Muscle of back (tissue), 13 donors: ENCODE measurements at places on chromosomes 16 and 17. TPM values are rescaled to one million over a fixed set of nuclear protein-coding genes. Genes with fewer than 3 reads are reported as not detected.
A peak's percentile ranks its signal among the peaks of the same experiment; 100 is the strongest.

Gene KRTAP2-1
- polyA plus RNA-seq: not detected

DNA sequence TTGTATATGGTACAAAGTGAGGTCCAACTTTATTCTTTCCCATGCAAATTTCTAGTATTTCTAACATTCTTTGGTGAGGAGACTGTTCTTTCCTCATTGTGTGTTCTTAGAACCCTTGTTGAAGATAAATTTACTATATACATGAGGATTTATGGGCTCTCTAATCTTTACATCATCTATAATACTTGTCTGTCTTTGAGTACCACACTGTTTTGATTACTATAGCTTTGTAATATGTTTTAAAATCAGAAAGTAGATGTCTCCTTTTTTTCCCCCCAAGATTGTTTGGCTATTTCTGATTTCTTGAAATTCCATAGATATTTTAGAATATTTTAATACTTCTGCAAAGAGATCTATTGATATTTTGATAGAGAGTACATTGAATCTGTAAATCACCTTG, 23.7 kb downstream of the ZNF267 start:
- no peak for DNase-seq

Gene HBM
- 13.2 TPM for polyA plus RNA-seq

- DNase-seq: peak; percentile 94
Measured at GRCh38 chr16:67660564-67661028, at the start of gene PARD6A. Gene PARD6A, plus strand, starts transcription at chr16:67660960. Its CDS starts 79 bp downstream, at chr16:67661039.

Gene INCA1
- 3.0 TPM for polyA plus RNA-seq

Gene CYB5D1
- 8.3 TPM for polyA plus RNA-seq

DNA sequence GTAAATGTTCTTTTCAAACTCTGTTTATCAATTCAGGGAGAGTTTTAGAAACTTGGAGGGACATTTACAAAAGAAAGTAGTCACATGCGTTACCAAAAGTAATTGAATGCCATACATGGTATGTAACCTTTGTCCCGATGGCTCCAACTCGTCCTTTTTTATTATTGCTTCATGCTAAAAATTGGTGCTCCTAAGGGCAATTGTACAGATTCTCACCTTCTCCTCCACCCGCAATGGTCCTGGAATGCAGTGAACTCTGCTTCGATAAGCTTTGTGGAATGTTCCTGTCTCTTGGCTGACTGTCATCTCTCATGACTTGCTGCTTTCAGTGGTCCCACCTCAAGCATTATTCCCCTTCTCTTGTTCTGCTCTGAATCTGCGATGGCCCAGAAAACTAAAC, 20.9 kb downstream of the GNAO1 start:
- no peak for DNase-seq

Gene ALDOC
- 1.3 TPM for polyA plus RNA-seq

DNA sequence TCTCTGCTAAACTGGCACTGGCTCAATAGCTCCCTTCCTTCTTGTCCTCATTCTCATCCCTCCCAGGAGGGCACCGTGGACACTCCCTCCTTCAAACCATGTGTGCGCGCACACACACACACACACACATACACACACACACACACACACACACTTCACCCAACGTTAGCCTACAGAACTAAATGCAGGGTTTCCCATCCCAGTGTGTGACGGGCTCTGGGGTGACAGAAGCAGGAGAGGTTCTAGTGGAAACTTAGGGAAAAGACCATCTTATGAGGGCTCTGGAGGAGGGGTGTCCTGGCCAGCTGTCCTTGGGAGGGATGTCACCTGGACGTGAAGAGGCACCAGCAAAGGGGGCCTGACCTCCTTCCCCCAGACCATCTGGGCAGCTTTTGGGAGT, 19.7 kb downstream of the OSBPL7 start:
- DNase-seq: no peak

Gene CACNA1G
- polyA plus RNA-seq: 7.2 TPM

Gene WDR81
- 16.6 TPM for polyA plus RNA-seq

Gene UBALD1
- polyA plus RNA-seq: 22.3 TPM

- DNase-seq: no peak
Measured at GRCh38 chr17:39679521-39680192, 8.2 kb downstream of the PGAP3 start.

DNA sequence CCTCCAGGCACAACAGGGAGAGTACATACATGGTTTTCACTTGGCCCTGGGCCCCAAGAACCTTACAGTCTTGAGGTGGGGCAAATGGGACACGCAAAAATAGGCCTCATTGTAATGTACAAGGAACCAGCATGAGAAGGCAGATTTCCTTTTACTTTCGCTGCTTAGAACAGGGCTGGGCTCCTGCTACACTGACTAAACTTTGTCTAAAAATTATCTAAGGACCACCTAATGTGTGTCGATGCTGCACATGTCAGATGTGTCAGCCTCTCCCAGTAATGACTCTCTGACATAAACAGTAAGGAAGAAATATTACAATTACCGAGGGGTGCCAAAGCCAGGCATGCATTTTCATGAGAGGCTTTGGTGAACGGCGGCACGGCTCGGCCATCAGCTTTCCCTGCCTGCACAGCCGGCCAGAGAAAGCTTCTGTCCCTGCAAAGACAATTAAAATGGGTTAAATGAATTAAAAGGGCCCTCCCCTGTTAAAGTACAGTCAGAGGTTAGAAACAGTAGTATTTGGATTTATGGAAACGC, 224.2 kb upstream of the IRX3 start:
- DNase-seq: no peak

DNA sequence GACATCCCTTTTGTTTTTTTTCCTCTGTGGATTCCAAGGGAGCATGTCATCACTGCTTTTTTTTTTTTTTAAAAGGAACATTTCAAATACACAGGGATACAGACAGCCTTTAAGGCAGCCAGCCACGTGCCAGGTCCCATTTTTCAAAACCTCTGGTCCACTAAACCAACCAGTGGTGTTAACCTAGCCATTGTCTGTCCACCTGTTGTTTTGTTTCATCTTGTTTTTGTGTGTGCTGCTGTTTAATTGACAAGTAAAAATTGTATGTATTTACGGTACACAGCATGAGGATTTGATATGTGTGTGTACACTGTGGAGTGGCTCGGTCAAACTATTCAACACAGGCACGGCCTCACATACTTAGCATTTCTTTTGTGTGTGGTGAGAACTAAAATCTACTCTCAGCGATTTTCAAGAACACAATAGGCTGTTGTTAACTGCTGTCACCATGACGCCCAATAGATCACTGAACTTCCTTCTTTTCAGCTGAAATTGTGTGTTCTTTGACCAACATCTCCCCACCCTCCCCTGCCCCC, 19.2 kb downstream of the TMEM114 start:
- no peak for DNase-seq

Gene AGRP
- not detected for polyA plus RNA-seq

GRCh38 chr17:17043461-17044271, 1.4 kb downstream of the MPRIP start:
- no peak for DNase-seq

Gene EME1
- 5.6 TPM for polyA plus RNA-seq

DNA sequence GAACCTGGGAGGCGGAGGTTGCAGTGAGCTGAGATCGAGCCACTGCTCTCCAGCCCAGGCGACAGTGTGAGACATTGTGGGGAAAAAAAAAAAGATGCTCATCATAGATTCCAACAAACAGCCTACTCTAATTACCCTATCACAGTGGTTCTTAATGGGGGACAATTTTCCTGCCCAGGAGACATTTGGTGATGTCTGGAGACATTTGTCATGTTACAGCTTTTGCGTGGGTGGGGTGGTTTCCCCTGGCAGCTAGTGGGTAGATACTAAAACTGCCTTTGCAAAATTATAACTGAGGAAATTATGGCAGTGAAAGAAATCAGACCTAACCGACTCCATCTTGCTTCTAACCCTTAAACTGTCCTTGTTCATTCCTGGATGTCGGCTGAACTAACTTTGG, 92.5 kb upstream of the RBL2 start:
- DNase-seq: no peak

DNA sequence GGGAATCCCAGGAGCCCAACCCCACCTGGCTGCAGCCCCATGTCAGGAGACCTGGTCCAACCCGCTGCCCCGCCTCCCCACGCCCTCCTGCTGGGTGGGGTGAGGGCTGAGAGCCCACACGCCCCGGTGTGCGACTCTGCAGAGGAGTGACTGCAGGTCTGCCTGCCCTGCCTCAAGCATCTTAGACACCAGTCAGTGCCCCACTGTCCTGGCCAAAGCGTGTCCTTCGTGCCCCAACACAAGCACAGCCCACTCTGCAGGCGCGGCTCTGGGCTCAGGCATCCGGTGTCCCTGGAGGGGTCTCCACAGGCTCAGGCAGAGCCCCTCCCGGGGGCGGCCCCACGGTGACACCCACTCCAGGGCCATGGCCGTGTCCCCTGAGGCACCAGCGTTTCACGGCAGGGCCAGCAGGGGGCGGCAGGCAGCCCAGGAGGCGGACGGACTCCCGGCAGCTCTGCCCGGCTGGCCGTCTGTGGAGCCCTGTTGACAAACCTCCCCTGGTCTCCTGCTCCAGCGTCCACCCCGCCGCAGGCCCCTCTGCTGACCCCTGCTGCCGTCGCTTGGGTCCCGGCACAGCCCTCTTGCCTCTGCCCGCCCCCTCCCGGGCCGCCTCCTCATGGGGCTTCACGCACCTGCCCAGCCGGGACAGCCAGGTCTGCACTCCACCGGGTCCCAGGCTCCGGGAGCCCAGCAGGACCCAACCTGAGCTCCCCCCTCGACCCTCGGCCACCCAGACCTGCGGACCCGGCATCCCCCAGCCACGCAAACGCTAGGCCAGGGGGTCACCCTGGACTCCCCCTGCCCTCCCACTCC, 8.6 kb upstream of the UBE2I start:
- peak; percentile 59 for DNase-seq

DNA sequence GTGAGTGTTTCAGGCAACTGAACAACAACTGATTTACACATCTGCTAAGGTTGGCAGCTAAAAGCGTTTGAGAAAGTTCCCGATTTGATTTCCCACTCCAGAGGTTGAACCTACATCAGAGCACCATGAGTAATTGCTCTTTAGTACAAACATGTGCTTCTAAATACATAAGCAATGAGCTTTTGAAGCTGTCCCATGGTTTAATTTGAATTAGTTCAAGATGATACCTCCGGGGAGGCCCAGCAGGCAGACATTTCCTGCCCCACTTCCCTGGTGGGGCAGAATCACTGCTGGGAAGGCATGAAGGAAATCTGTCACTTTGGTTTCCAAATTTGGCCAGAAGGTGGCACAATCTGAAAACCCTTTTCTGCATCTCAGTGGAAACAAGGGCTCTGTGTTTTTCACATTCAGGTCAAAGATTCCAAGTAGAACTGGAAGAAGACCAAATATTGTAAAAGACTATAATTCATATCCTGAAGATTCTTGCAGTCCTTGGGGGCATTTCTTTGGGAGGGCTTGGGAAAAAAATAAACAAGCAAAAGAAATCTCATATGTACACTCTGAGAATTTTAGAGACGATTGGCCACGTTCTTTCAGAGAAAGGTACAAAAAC, 176.2 kb upstream of the FAM20A start:
- peak; percentile 96 for DNase-seq

DNA sequence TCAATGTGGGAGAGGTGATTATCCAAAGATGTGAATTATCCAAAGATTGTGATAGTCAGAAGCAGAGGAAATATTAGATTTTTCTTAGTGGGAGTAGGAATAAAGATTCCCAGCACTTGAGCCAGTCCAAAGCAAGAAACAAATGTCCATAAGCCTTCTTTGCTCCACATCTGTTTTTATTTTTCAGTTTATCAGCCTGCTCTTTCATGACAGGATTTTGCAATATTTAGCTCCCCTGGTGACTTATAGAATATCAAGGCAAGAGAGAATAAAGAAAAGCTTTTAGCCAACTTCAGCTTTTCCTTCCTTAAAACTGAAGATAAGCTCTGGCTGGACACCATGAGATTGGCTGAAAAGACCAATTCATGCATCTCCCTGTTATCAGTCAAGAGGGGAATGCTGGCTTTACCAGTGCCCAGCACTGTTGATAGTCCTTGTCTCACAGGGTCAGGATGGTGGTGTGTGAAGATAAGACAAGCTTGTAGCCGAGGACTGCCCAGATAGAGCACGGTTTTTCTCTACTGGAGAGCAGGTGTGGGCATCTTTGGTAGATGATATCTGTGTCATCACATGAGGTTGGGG, 706.5 kb downstream of the KCNJ2 start:
- peak; percentile 61 for DNase-seq

DNA sequence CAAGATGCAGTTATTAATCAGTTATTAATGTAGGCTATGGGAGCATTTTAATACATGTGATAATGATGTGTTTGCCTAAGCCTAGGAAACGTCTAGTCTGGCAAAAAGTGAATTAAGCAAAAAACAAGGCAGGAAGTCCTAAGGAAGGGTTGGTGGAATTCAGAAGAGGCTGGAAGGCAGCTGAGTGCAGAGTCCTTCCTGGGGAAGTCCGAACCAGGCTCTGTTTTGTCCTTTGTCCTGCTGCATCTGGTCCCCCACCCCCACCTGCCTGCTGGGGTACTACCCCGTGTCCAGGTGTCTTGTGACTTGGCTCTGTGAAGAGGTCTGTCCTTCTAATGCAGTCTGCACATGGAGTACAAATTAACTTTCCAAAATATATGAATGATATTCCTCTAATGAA, 1.5 kb upstream of the MYH10 start:
- no peak for DNase-seq

DNA sequence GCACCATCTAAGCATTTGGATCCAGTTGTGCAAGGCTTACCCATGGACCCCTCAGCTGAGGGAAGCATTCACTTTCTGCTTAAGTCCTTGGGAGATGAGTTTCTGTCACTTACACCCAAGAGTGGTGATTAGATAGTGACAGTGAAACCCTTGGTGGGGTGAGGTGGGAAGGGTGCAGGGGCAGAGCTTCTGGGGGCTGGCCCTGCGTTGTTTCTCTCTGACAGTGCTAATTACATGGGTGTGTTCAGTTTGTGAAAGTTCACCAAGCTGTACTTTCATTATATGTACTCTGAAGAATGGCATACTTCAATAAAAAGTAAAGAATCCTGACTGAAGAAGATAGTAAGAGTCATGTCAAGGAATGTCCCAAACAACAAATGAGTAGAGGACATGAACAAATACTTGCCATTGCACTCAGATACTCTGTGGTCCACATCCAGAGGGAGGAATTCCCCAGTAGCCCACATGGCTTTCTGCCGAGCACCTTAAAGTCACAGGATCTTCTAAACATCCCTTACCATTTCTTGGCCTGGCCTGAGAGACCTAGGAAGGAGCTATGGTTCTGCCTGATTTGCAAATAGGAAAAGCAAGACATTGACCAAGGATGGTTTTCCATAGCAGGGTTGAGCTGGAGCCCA, 8.4 kb downstream of the CHST6 start:
- no peak for DNase-seq

- DNase-seq: no peak
Measured at GRCh38 chr17:1256699-1257098, 13.5 kb upstream of the BHLHA9 start.

GRCh38 chr17:17752821-17753321, 71.6 kb downstream of the RAI1 start:
- DNase-seq: no peak

DNA sequence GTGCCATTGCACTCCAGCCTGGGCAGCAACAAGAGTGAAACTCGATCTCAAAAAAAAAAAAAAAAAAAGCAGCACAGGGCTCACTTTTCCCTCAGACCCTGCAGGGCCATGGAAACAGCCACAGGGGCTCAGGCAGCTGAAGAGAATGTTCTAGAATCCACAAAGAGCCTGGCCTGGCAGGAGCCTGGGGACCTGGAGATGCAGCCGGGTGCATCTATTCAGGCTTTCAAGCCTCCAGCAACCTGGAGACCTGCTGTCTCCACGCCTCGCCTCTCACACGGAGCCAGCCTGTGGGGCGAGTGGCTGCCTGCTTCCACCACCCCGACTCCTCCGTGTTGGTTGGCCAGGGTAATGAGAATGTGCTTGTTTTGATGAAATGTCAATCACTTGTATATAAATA, 44.0 kb upstream of the MEAK7 start:
- no peak for DNase-seq
